AG09319 (cell line): ENCODE measurements at places on chromosomes 12 and 14.
A peak's percentile ranks its signal among the peaks of the same experiment; 100 is the strongest.

GRCh38 chr12:121248622-121249021 lies 38.7 kb downstream of the P2RX4 start:
- DNase-seq = no peak

DNA sequence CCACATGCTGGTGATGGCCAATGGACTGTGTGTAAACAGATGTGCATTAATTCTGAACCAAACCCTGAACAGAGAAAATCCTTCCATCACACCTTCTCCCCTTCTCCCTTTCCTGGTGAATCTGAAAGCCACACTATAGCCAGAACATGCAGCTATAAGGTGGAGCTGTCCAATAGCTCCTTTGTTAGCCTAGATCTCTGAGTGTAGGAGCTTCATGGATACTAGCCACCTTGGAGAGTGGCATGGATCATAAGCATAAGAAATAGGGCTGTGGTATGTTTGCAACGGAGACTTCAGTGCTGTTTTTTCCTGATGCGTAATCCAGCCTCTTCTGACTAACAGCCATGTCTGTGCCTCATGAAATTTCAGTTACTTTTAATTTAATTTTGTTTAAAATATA lies 364.5 kb downstream of the BTG1 start:
- DNase-seq = no peak

- no peak for DNase-seq
These were observed 6.5 kb downstream of the PDE3A start for GRCh38 chr12:20374795-20375194.

DNA sequence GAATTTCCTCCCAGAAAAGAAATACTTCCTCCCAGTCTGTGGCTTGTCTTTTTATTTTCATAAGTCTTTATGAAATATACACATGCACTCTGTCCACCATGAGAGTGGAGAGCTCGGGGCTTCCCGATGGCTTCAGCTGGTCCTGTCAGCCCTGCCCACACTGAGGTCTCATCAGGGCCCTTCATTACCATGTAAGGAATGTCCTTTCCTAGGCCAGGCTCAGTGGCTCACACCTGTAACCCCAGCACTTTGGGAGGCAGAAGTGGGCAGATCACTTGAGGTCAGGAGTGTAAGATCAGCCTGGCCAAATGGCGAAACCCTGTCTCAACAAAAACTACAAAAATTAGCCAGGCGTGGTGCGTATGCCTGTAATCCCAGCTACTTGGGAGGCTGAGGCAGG lies 77.0 kb downstream of the CPSF2 start:
- no peak for DNase-seq

DNA sequence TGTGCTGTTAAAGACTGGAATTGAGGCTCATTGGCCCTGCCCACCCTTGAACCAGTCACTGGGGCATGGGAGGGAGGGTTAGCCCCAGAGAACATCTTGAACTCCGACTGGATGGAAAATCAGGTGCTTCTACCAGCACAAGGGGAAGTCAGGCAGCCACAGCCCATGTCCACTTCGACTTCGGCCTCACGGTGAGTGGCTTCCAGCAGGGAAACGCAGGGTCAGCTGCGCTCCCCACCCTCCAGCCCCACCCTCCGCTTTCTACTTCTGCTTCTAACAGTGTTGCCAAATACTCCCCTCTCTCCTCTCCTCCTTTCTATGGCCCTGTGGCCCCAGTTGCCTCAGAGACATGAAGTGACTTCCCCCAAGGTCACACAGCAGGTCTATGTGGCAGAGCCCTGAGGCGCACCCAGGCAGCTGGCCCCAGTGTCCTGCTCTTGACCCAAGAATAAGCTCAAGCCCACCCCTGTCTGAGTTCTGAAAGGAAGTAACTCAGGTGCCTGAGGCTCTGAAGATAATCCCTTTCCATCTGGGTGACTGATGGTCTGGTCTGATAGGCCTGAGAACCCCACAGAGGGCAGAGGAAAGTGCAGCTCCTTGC lies 11.9 kb upstream of the SH2B3 start:
- DNase-seq = no peak

DNA sequence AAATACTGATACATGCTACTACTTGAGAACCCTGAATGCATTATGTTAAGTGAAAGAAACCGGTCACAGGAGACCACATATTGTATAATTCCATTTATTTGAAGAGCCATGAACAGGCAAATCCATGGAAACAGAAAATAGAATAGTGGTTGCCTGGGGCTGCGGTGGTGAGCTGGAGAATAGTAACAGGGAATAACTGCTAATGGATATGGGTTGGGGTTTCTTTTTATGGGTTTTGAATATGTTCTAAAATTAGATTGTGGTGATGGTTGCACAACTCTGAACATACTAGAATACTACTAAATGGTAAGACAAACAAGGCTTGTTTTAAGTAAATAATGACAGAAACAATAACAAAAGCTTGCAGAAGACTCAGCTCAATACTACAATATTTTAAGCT lies 293.0 kb downstream of the BTG1 start:
- no peak for DNase-seq

GRCh38 chr12:81120961-81121360 lies 43.1 kb downstream of the ACSS3 start:
- DNase-seq = no peak

DNA sequence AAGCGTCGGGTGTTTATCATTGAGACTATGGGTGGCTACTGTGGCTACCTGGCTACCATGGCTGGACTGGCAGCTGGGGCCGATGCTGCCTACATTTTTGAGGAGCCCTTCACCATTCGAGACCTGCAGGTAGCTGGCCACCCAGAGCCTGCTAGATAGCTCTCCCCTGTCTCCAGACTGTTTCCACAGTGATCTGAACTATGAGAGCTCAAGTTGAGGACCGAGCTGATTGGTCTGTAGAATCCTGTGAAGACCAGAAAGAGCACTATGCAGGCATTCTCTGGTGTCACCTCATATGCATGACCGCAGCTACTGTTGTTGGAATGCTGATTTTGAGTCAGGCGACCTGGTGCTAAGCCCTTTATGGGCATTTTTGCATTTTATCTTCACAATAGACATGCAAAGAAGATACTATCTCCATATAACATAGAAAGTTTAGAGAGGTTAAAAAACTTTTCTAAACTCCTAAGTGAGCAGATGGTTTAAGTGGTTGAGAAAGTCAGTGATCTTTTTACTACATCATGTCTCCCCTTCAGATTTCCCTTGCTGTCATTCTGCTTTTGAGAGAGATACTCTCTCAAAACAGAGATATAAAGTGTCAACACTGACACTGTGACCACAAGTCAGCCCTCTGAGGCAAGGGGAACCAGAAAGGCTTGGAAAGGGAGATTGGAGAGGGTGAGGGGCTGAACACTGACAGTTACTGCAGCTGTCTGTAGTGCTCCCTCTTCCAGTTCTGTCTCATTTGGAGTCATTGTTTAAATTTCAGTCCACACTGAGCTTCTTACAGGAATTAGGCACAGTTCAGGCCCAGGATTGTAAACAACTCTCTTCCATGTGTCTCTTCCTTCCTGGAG lies 14.3 kb downstream of the ASB8 start:
- DNase-seq = no peak

- DNase-seq = peak; percentile 55
These were observed 41.5 kb upstream of the LTBP2 start for GRCh38 chr14:74653386-74654138.

GRCh38 chr12:46468160-46468559 lies 95.6 kb upstream of the SLC38A2 start:
- no peak for DNase-seq

DNA sequence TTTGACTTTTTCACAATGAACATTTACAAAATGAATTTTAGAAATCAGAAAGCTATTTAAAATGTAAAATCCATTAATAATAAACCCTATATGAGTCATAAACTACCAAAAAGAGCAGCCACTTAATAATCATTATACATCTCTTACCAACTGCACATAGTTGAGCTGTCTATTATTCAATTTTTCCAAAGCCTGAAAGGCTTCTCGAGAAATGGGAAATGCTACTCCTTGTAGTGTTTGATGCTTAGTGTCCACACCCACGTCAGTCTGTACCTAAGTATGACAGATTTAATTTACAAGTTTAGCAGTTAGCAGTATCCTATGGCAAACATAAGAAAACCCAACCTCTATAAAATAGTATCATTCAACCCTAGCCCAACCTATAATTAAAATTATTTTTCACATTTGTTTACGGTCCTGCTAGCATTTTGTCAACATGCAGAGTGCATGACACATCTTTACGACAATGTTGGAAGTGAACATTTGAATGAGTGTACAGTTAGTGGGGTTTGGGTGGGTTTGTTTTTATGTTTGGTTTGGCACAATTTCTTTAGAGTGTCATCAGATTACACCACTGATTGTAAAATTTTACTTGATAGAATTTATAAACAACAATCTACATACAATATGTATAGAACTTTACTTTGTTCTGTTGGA lies 8.4 kb downstream of the TWF1 start:
- no peak for DNase-seq

DNA sequence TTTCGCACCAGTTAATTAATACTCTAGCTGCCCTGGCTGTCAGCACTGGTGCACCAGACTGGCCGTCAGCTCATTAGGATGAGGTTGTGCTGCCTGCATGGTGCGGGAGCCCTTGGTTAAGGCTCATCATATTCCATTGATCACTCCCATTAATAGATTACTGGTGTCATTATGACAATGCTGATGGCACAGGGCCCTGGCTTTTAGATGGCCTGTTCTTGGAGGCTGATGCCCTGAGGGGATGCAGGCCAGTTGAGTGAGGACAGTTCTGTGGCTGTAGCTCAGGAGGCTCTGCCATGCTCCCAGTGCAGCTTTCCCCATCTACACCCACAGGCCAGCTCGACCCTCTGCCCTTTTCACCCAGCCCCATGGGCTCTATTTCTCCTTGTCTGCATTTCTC lies 126.6 kb downstream of the PRMT8 start:
- no peak for DNase-seq

DNA sequence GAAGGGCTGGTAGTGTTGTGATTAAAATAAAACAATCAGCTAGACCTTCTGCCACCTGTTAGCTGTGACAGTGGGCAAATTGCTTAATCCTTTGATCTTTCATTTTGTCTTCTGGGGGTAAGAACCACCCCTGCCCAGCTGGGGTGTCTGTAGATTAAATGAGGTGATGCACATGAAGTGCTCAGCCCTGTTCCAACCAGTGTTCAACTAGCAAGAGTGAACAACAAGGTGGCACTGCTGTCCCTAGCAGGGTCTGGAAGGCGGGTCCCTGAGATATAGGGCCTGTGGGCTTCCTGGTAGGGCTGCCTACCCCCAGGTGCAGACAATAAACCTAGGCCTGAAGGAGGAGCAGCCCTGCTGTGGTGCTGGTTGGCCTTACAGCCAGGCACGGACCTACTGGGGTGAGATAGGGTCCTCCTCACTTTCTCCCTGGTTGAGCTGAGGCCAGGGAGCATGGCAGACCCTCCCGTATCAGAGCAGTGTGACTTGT lies 60.6 kb downstream of the ARL6IP4 start:
- DNase-seq = no peak

DNA sequence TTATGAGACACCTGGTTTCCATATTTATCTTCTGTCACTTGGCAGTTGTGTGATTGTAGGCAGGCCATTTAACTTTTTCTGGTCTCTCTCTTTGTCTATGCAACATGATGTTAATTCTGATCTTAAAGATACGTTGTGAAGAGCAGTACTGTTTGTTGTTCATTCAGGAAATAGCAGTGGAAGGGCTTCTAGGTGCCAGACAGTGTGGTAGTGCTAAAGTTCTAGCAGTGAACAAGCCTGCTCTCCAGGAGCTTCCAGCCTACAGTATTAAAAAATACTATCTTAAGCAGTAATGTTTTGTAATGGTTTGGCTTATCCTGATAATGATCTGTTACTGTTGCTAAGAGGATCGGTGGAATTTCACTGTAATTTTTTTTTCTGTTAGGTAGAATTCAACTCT lies 15.2 kb downstream of the NAA30 start:
- no peak for DNase-seq

GRCh38 chr12:120223458-120224303 lies 22.8 kb upstream of the RPLP0 start:
- no peak for DNase-seq
